GOT3 (cell line): ENCODE measurements at places on chromosomes 4 and X.

DNA sequence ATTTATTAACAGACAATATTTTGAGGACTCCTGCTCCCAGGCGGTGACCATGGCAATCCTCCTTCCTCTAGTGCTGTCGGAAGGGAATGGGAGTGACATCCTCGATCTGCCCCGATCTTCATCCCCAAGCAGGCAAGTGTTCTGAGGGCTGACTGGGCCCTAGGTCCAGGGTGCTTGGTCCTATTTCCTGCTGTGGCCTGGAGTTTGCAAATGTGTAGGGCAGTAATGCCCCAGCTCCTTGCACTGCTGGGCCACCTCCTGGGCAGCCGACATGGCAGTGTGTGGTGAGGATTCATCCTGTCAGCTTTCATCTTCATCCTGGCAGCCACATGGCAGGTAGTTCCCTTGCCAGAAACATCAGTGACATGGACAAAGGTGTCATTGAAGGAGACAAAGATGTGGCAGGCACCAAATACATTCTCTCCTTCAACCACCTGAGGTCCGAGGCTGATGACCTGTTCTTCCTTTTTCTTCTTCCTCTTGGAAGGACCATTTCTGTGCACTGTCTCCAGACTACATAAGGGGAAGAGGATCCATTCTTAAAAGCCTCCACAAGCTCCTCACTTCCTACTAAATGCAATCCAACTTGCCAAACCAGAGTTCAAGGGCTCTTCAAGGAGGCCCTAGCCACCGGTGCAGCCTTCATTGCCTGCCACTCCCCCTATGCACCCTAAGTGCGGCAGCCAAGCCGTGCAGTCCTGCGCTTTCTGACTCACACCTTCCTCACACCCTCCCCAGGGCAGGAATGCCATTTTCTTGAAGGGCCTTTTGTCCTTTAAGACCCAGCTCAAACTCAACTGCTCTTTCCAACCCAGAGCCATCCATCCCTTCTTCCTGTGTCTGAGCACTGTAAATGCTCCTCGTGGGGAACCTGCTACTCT, 65.7 kb downstream of the TMEM154 start:
- no peak for DNase-seq

DNA sequence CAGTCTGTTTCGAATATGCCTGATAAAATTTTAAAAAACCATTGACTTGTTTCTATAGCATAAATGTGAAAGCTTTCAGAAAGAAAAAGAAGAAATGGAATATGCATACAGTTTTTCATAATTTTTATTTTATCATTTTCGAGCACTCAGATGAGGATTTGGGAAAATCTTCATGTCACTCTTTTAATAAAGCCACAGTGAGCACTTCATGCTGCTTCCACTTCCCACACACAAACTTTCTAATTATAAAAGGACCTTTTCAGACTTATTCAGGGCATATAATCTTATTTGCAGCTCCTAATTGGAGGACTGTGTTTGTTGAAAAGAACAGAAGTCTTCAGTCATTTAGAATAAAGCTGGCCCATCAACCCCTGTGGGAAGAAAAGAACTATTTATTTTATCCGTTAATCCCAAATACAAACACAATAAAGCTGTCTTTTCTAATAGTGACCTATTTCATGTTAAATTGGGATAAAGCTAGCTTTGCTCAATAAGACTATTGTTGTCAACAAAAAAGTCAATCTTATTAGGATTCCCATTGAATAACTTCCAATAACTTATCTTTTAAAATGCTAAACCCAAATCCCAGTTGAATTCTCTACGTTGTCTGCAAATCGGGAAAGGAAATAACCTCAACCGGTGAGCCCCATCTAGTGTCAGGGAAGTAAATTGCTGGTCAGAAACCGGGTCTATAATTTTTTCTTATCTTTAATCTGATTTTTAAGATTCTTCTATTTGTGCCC, 211.5 kb downstream of the PDGFRA start:
- DNase-seq: no peak

DNA sequence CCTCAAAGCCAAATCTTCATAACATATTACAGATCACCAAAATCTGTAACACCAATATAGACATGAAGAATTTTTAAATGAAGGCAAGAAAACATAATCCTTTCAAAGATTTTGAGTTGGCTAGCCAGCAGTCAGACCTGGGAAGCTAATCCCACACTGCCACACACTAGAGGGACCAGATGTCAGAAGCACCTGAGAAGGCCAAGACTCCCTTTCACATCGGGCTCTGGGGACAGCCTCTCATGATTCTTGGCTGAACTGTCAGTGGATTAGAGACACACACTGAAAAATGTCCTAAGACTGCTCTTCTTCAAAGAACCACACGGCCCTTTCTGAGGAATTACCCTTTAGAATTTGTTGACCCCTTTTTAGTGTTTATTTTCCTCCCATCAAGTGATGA, 28.2 kb upstream of the SPATA4 start:
- no peak for DNase-seq

DNA sequence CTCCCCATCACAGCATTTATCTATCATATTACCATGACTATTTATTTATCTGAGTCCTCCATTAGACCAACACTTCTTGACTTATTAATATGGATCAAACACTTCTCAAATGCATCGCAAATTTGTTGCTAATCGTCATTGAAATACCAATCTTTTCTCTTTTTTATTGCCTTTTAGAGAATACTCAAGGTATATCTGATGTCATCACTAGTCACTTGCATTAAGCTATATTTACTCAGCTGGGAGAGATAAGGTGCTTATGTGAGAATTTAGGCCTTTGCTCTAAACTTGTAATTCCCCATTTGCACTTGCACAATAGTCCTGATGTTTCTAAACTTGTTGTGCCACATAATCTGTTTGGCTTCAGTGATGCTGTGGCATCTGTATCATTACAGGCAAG, 95.0 kb downstream of the RASGEF1B start:
- DNase-seq: no peak

DNA sequence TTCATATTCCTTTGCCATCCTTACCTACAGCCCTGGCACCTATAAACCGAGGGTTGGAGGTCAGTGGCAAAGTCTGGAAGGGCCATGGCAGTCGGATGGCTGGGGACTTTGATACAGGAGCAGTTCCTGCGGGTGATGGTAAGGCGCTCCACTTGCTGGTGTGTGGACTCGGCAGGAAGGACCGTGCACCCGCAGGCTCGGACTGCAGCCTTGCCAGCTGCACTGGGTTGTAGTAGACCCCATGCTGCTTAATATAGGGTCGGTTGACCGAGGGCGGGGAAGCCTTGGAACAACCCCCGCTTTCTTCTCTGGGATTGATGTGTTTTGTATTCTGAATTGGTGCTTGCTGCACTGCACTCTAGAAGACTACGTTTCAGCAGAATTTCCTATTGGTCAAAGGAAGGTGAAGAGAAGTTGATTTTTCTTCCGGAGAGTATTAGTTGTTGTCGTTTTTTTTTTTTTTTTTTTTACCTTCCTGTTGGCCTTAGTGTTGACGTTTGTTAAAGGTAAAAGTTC, 638 bp downstream of the BLTP1 start:
- DNase-seq: no peak

DNA sequence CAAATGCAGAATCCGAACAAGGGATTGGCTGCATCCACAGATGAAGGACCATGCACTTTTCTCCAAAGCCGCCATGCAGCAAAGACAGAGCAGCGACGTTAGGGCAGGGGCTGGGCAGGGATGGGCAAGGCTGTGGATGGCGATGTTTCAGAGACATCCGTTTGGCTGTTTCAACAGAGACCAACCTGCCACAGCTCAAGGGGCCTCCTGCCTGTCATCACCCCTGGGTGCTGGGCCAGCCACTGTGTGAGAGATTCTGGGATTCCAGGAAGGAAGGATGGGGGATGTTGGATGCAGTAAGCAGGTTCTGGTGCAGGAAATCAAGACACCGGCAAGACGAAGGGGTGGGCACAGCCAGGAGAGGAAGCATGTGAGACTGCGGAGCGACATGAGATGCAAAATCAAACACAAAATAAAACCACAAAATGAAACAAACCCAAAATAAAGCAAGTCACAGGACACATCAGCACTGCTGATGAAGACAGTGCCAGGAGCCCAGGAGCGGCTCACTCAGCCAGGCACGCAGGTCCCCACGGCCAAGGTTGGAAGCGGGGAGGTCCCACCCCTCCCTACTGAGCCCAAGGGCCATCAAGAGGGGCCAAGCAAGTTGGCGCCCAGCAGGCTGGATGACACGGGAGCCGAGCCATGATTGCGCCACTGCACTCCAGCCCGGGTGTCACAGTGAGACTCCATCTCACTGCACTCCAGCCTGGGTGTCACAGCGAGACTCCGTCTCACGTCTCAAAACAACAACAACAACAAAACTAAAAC, 68.1 kb downstream of the FAM53A start:
- DNase-seq: no peak

GRCh38 chrX:119488749-119489148, 20.5 kb downstream of the SLC25A5 start:
- DNase-seq: no peak

- no peak for DNase-seq
These were observed 236.7 kb downstream of the PCDH7 start for GRCh38 chr4:30956916-30957315.

GRCh38 chr4:47933840-47934239, 19.5 kb upstream of the NFXL1 start:
- no peak for DNase-seq

DNA sequence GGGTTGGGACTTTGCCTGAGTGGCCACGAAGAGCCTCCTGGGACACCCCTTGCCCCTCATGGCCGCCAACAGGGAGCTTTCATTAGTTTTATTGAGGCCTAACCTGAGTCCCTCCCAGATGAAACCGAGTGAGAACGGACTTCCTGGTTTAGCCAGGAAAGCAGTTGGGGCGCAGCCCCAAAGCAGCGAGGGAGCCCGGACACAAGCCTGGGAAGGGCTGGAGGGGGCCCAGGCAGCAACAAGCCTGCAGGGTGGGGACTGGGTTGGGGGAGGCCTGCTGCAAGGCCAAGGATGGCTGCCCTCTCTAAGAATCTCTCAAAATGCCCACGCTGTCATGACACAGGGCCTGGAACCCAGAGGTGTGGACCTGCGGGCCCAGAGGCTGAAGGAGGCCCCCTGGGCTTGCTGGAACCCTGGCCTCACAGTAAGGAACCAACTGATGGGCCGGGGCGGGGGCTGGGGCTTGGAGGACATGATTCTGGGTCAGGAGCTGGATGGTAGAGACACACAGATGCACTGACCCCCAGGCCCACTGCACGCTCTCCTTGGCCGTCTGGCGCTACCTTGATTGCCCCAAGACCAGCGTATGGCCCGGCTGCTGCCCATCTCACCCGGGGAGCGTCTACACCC, 5.8 kb downstream of the HMX1 start:
- no peak for DNase-seq

DNA sequence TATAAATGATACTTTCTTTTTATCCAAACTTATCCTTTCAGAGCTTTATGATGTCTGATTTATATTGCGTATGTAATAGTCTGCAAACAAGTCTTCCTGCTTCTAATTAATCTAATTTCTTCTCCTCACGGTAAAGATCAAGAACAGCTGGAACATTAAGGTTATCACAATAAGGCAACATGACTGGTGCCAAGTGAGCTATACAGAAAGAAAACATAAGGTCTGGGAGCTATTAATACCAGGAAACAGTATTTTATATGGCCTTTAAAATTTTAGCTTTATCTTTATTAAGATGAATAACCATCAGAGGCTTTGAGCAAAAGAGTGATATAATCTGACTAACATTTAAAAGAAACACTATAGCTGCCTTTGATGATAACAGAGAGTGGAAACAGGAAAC, 28.7 kb upstream of the CABS1 start:
- DNase-seq: no peak

DNA sequence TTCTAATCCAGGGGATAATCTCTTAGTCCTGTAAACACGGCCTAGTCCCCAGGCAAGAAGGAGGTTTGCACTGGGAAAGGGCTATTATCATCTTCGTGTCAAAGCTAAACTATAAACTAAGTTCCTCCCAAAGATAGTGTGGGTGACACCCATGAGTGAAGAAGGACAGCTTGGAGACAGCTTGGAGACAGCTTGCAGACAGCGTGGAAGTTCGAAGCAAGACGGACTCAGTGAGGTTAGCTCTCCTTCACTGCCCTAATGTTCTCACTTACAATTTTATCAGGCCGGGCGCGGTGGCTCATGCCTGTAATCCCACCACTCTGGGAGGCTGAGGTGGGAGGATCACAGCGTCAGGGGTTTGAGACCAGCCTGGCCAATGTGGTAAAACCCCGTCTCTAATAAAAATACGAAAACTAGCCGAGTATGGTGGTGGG, 19.2 kb upstream of the PLCXD1 start:
- no peak for DNase-seq

DNA sequence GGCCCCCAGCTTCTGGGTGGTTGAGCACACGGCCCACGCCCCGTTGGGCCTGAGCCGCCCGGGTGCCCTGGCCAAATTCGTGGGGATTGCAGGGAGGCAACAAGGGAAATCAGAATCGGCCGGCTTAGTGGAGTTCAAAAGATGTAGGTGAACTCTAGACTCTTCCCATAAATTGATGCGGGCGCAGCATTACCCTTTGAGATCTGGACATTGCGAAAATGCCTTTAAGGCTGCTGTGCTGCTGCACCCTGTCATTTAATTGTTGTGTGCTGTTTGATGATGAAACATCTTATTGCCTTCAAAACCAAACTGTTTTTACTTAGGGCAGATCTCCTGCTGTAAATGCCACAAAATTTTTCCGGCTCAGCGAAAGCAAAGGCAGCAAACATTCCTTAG, 409 bp upstream of the MPP1 start:
- no peak for DNase-seq

- DNase-seq: no peak
These were observed 34.1 kb downstream of the EXOC1 start for GRCh38 chr4:55887594-55887993.

DNA sequence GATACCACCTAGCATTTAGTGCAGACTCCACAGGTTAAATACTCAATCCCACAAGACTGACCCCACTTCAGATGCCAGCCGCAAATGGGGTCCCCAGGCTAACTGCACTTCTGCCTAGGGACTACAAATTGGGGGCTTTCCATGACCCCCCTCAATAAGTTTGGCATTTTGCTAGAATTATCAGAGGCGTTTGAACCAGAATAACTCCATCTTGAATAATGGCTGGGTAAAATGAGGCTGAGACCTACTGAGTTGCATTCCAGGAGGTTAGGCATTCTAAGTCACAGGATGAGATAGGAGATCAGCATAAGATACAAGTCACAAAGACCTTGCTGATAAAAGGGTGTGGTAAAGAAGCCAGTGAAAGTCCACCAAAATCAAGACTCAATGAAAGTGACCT, 15.1 kb downstream of the RELL1 start:
- DNase-seq: no peak

DNA sequence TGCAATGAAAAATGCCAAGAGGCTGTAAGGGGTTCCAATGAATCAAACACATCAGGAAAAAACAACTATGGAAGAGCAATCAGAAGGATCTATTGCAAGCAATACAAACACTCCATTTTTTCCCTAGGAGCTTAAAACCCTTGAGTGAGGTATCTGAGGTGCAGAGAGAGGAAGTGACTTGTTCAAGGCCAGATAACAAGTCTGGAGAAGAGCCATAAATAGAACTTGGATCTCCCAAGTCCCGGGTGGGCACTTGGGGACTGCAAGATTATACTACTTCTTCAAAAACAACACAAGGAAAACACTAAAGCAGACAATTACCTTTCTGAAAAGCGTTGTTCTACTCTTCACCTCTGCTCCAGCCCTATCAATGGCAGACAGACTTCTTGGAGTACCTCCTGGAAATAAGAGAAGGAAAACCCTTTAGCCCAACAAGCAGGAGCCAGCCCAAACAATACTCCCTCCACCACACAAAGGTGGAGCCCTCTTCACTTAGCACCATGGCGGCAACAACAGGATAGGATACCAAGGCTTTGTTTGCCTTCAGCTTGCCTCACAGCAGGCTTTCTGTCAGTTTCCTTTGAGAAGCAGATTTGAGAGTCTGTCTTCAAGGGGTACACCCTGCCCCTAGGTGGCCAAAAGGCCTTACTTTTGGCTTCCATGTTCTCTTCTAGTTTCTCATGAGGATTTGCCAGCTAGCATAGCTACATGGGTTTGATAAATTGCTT, 26.0 kb downstream of the AIFM1 start:
- no peak for DNase-seq
